Activated CD4-positive, alpha-beta T cell treated with anti-CD3 and anti-CD28 coated beads, Interleukin-10, Interleukin-2, amounts not matched to agents 100 ng/mL and 50 ng/mL, durations not matched to agents 16 hours and 8 hours (primary cell): ENCODE measurements at places on chromosomes 3 and 15.
A peak's percentile ranks its signal among the peaks of the same experiment; 100 is the strongest.

- no peak for DNase-seq
These were observed 253.7 kb upstream of the TPRG1 start for GRCh38 chr3:188918093-188918492.

GRCh38 chr3:5095886-5096285 is 26.2 kb upstream of the ARL8B start:
- no peak for DNase-seq

GRCh38 chr15:72840114-72840513 is 56.6 kb upstream of the ADPGK start:
- no peak for DNase-seq

- no peak for DNase-seq
These were observed 1046.3 kb downstream of the DIPK2A start for GRCh38 chr3:145017959-145018358.

GRCh38 chr3:16551342-16551976 is 38.0 kb upstream of the RFTN1 start:
- no peak for DNase-seq

DNA sequence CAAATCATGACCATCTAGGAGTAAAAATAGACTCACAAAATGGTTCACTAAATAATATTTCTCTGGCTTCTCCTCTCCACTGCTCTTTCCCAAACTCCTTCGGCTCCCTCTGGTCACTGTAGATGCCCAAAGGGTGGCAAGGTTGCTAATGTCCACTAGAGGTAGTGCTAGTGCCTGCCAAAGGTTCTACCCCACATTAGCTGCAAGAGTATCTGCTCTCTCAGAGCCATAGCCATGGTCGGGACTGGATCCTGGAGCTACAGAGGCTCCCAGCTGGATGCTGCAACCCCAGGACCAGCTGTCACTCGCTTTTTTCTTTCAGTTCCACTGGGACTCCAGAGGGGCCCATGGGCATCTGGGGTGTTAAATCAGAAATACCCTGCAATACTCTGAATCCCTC is 8.5 kb downstream of the HTR3D start:
- peak; percentile 10 for DNase-seq

DNA sequence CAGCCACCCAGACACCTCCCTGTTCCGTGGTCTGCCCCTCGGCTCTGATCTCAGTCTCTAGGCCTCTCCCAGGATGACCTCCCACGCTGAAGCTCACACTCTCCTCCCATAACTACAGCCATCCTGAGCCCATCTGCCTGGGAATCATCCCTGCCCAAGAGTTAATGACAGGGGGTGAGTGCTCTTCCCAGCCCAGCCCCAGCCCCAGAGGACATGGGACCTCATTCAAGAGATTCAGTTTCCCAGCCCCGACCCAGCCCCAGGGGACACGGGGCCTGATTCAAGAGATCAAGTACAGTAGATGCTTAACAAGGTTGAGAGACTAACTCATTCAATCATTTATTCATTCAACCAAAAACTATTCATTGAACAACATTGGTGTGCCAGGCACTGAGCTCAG is 272.0 kb downstream of the XXYLT1 start:
- DNase-seq = no peak

DNA sequence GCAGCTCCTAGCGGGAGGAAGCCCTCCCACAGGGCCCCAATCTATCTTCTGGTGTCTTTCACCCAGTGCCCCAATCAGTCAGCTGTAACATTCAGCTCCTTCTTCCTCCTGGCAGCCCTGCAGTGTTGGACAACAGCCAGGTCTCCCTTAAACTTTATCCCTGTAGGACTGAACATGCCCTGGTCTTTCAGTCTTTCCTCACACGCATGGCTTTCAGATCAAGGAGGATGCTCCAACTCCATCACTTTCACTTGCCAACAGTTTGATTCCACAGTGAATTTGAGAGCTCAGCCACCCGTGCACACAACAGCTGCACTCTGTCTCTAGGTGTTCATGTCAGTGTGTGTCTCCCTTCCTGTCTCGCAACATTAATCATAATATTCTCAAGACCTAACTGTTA is 28.5 kb upstream of the LRRC34 start:
- no peak for DNase-seq

DNA sequence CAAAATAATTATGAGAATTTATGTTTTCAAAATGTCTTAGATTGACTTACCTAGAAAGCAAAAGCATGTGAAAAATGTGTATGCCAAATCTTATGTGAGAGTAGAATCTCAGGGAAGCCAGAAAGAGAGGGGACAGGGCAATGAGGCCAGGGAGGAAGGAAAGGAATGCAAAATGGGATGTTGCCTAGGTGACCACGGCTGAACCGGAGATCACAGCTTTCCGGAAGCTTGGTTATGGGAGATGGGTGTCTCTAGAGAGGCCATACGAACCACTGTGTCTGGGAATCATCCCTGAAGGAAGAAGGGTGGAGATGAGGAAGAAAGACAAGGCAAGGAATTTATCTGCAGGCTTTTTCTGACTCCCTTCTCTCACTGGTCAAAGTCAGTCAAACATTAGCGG is 76.0 kb downstream of the SUCLG2 start:
- no peak for DNase-seq

GRCh38 chr15:40281057-40281800 is 1.6 kb downstream of the ANKRD63 start:
- no peak for DNase-seq
